NCI-H1436 (cell line): ENCODE measurements at places on chromosomes 5 and 9.

GRCh38 chr9:23220957-23221356, 605.1 kb downstream of the ELAVL2 start:
- DNase-seq: no peak

- DNase-seq: no peak
Measured at GRCh38 chr9:12770261-12770660, 4.6 kb upstream of the LURAP1L start.

DNA sequence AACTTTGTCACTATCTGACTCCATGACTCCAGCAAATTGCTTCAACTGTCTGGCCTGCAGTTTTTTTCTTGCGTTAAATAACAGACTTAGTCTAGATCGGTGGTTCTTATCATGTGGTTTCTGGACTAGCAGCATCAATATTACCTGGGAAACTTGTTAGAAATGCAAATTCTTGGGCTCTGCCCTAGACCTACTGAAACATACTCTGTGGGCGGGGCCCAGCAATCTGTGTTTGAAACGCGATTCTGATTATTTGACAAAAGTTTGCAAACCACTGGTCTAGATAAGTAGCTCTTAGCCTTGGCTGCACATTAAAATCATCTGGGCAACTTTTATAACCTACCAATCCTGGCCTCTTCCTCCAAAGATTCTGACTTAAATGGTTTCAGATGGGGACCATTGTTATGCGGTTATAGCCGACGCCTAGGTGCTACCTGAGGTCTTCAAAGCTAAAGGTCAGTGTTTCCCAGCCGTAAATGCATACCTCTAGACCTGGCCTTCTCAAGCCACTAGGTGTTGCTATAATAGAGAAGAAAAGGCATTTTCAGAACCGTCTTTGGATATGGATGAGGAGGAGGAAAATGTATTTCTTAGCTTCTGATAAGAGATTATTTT, 74.0 kb downstream of the C9orf85 start:
- DNase-seq: no peak

DNA sequence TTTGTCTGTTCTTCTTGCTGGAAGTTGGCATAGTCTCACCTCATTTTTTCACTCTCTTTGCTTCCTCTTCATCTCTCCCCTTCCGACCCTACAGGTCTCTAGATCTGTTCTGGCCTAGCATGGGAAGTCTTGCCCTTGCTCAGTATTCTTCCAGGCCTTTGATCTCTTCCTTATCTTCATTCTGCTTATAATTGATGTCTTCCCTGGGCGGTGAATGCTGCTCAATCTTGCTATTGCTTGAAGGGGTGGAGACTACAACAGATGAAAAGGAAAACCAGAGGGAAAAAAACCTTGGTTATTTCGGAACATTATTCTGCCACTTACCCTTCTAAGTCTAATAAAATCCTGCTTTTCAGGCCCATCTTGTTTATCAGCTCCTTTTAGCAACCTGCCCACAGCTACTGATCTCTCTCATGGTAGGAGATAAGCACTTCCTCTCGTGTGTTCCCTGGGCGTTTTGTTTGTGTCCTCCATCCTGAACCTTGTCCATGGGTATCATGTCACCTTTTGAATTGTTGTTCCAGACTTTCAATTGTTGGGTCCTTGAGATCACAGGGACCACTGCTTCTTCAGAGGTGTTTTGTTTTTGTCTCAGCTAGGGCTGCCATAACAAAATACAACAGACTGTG, 375.6 kb downstream of the ADGRV1 start:
- no peak for DNase-seq

GRCh38 chr5:51395666-51396356, 12.6 kb downstream of the ISL1 start:
- DNase-seq: peak; percentile 46

DNA sequence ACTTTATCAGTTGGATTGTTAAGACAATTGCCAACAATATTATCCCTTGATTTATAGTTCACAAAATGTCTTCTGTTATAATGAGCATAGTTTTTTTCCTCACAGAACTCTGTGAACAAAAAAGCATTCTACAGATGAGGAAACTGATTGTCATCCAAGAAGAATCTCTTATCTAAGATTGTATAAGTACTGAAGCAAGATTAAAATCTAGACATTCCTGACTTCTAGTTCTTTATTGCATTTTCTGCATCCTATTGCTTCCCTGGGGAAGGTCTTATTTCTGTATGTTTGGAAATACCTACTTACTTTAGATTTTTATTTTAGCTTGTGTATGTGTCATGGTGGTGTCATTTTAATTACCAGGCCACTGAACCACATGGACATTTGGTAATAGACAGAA, 884.9 kb upstream of the WWC1 start:
- DNase-seq: no peak

- DNase-seq: no peak
Measured at GRCh38 chr5:155430192-155430591, 416.6 kb downstream of the KIF4B start.
